Dorsolateral prefrontal cortex (tissue), 122 donors: ENCODE measurements at places on chromosomes 12 and 14.

GRCh38 chr14:94009767-94010166 is 12.7 kb downstream of the CCDC197 start:
- no peak for DNase-seq

DNA sequence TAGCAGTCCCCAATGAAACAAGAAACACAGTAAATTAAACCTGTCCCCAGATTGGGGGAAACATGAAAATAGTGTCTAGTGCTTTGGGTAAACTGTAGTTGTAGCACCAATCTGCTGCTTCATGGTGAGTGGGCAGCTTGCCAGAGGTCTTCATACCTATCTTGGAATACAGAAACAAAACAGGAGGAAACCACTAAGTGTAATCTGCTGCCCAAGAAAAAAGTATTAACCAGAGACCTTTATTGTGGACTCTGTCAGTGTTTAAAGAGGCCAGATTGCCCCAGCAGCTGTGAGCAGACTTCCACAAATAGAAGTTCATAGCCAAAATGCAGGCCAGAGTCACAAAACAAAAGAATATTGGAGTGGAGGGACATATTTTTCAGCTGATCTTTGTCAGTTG is 2.3 kb downstream of the ISCU start:
- no peak for DNase-seq

GRCh38 chr12:113638460-113638775 is 166.7 kb upstream of the LHX5 start:
- no peak for DNase-seq

DNA sequence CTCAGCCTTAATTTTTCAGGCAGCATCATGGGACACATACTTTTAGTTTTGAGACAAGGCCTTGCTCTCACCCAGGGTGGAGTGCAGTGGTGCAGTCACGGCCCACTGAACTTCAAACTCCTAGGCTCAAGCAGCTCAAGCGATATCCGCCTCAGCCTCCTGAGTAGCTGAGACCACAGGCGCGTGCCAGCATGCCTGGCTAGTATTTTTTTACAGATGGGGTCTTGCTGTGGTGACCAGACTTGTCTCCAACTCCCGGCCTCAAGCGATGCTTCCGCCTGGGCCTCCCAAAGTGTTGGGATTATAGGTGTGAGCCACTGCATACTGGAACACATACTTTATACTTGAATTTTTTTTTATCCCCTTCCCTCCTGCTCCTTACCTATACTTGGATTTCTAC is 2.8 kb downstream of the RDH5 start:
- no peak for DNase-seq

DNA sequence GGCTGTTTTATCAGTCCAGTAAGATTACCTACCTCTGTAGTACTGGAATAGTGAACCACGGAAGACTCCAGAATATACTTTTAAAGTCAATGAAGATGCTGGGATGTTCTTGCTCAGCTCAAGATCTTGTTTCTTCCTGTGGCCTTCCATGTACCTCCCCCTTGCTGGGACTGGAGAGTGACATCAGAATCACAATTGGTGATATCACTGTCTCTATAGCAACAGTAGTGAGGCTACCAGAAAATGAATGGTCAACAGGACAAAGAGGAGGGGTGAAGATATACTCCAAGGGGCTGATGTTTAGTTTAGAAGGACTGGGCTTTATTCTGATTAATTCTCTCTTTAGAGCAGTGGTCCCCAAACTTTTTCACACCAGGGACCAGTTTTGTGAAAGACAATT is 3.8 kb downstream of the AKAP3 start:
- DNase-seq, result no peak

- no peak for DNase-seq
Measured at GRCh38 chr12:96846293-96846692, 60.8 kb upstream of the NEDD1 start.
